ENCODE measurements at places on chromosomes 4 and X.

DNA sequence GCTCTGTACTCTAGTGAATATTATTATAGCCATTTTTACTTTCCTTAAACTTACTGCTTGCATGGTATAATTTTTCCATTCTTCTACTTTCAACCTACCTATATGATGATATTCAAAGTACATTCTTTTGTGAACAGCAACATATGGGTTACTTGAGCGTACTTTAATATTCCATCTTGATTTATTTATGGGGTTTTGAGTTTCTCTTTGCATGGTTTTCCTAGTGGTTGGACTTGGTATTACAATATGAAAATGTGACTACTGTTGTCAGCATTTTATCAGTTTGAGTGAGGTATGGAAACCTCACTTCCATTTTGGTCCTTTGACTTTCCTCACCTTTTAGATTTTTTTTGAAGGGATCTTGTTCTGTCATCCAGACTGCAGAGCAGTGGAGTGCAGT lies 35.9 kb downstream of the ADGRG4 start:
- DNase-seq = no peak

GRCh38 chr4:163556650-163557391 lies 62.3 kb downstream of the TMA16 start:
- DNase-seq = no peak

GRCh38 chr4:174581901-174582300 lies 59.6 kb upstream of the HPGD start:
- no peak for DNase-seq

DNA sequence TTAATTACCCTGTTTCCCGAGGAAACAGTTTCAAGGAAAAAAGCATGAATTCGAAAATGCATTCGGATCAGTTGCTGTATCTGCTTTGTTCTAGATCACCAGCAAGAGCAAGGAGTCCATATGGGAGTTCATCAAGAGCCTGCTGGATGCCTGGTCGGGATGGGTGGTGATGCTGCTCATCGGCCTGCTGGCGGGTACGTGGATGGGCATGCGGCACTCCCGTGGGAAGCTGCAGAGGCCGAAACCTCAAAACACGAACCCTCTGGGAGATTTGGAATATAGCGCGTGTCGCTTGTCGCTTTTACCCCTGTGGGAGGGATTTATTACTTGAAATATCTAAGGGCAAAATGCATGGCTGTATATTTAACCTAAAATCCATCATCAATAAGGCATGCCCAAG lies 30.6 kb downstream of the CLCN4 start:
- DNase-seq = no peak

- no peak for DNase-seq
These were observed 179.2 kb downstream of the IL1RAPL2 start for GRCh38 chrX:104745152-104745551.

- DNase-seq = no peak
These were observed 105.1 kb upstream of the MXRA5 start for GRCh38 chrX:3451571-3451970.

GRCh38 chr4:110610620-110610939 lies 12.3 kb downstream of the PITX2 start:
- no peak for DNase-seq

- no peak for DNase-seq
These were observed 7.2 kb upstream of the PITX2 start for GRCh38 chr4:110629780-110630687.

- DNase-seq = no peak
These were observed 880 bp upstream of the TEX13A start for GRCh38 chrX:105221374-105221773.

GRCh38 chr4:106869551-106869950 lies 166.6 kb downstream of the DKK2 start:
- no peak for DNase-seq

- no peak for DNase-seq
These were observed 172.2 kb downstream of the HHIP start for GRCh38 chr4:144818136-144818535.

- no peak for DNase-seq
These were observed 362 bp downstream of the NCAPG start for GRCh38 chr4:17811078-17811603.

DNA sequence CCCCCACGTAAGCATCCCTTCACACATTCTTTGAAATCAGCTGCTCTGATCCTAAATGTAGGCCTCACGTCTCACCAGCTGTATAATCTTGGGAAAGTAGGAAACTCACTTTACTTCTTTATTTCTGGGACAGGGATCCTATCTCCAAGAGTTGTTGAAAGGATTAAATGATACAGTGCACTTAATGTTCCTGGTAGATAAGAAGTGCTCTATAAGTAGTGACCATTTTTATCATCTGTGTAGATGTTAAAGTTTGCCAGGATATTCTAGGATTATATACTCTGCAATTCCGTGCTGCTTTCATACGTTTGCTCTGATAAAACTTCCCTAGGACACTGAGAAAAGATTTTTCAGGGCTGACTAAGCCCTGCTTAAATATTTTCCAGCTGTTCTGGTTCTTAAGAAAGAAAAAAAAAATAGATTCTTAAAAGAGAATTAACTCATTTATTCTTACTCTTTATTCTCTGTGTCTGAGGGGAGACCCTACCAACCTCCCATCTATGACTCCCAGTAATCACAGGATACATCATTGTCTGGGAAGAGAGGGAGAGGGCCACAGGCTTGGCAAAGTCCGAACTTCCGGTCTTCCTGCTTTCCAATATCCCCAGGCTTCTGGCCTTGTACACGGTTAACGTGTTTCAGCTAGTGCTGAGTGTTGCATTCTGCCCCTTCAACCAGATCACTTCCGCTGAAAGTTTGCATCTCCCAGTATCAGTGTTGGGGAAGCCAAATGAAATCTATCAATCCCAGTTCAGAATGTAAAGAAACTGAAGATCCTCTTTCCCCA lies 269.2 kb downstream of the TRIML1 start:
- DNase-seq = no peak

GRCh38 chr4:242121-242848 lies 63.0 kb downstream of the ZNF732 start:
- DNase-seq = peak; percentile 49

GRCh38 chr4:43066415-43066814 lies 173.9 kb downstream of the GRXCR1 start:
- DNase-seq = no peak

GRCh38 chr4:7863911-7864681 lies 75.6 kb downstream of the AFAP1 start:
- no peak for DNase-seq

DNA sequence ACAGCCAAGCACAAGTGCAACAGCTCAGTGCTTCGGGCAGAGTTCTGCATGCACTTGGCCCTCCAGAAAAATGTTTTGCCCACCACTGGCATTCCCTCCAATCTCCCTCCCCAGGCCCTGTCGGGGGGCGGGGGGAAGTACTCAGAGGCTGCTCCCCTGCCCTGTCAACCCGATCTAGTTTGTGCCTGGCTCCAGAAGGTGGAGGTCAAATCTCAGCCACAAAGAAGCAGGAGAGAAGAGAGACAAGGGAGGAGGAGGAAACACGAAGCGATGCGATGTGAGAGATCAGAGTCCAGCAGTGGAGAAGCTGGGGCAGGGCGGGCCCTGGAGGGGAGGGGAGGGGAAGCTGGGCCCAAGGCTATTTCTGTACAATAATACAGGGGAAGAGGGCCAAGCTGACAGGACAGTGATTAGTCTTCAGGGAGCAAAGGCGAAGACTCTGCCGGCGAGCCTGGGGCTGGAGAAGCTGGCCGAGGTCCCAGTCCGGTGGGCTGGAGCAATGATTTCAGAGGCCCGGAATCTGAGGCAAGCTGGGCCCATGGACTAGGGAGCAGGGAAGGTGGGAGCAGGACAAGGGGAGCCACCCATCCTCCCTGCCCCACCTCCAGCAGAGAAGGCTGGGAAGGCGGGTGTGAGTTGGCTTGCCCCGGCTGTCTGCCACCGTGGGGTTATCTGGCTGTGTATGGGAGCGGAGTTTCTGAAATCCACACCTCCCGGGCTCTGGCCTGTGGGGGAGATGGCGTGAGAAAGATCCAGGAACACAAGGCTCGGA lies 167.1 kb downstream of the EFNB1 start:
- DNase-seq = no peak

- no peak for DNase-seq
These were observed 37.7 kb upstream of the FRAS1 start for GRCh38 chr4:78019414-78019813.

DNA sequence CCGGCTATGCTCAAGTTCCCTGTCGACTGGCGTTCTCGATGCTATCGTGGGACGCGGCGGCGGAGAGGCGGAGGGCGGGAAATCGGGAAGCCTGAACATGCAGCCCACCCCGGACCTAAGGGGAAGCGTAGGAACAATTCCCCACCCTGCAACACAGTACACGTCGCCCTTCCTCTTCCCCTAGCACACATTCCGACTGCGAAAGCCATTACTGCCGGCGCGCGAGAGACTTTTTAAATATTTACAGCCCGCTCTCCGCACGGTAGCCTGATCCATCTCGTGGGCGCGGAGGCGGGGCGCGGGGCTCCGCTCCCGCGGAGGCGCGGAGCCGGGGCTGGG lies 48.1 kb upstream of the BCOR start:
- DNase-seq = no peak

GRCh38 chrX:15985937-15986336 lies 131.3 kb upstream of the AP1S2 start:
- DNase-seq = no peak

- DNase-seq = no peak
These were observed 47.2 kb downstream of the GBA3 start for GRCh38 chr4:22739968-22740367.

DNA sequence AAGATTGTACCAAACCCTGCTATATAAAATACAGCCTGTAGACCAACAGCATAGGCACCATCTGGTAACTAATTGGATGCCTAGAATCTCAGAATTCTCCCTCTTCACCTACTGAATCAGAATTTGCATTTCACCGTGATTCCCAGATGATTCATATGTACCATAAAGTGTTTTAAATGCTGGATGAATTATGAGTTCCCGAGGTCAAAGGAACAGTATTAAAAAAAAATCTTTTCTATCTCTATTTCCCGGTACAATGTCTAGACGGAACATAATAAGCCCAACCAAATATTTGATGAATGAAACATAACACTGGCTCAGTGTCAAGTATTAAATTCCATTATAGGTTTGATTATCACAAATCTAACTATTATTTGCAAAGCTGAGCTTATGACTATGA lies 280.0 kb downstream of the ANKRD50 start:
- DNase-seq = no peak

GRCh38 chr4:151638295-151638858 lies 122.4 kb downstream of the GATB start:
- DNase-seq = no peak

DNA sequence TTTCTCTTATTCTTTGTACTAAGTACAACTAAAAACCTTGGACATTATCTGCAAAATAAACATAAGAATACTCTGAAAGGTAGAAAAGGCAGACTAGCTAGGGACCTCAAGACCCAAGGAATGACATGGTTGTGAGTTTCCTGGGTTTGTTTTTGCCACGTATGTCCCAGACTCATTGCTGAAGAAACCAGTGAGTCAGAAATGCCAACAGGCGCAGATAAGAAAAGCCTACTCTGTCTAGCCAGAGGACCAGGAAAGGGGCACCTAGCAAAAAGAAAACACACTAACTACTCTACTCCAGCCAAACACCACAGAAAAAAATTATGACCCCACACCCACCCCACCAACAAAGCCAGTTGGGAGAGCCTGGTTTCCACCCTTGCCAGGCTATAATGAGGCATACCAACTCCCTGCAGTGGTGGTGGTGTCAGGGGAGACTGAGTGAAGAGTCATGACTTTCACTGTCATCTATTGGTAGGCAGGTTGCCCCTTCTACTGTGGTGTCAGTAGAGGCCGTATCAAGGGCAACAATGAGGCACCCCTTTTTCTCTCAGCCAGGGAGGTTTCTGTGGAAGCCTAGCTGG lies 10.9 kb downstream of the MTMR1 start:
- no peak for DNase-seq

- DNase-seq = no peak
These were observed 21.4 kb downstream of the SOD3 start for GRCh38 chr4:24816797-24817196.

GRCh38 chrX:148804579-148805355 lies 304.4 kb downstream of the AFF2 start:
- no peak for DNase-seq

- DNase-seq = no peak
These were observed 10.4 kb downstream of the SH3RF1 start for GRCh38 chr4:169260217-169260866.

- DNase-seq = no peak
These were observed 98.2 kb downstream of the ANK2 start for GRCh38 chr4:113147498-113148111.

GRCh38 chrX:111831343-111831742 lies 44.6 kb upstream of the TRPC5OS start:
- no peak for DNase-seq

GRCh38 chr4:48454591-48454990 lies 28.6 kb upstream of the SLC10A4 start:
- DNase-seq = no peak

GRCh38 chr4:119106036-119107000 lies 29.3 kb upstream of the MYOZ2 start:
- DNase-seq = no peak

GRCh38 chr4:107808572-107808971 lies 16.2 kb upstream of the SGMS2 start:
- no peak for DNase-seq

DNA sequence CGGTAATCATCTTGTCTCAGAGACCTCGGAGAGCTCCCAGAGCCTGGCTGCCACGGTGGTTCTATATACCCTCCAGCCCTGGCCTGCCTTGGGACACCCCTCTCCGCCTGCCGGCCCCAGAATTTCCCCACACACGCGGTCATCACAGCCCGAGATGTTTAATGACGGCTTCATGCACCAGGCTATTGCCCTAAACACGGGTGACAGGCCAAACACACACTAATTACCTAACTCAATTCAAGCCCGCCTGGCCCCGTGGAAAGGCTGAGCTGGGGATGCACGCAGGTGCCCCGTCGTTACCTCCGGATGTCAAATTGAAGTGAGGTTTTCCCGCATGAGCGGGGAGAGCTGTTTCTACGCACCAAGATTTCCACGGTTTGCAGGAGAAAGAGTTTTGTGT lies 72.9 kb upstream of the PPP2R3B start:
- DNase-seq = no peak

- DNase-seq = no peak
These were observed 185.2 kb downstream of the APBB2 start for GRCh38 chr4:41029098-41029497.

DNA sequence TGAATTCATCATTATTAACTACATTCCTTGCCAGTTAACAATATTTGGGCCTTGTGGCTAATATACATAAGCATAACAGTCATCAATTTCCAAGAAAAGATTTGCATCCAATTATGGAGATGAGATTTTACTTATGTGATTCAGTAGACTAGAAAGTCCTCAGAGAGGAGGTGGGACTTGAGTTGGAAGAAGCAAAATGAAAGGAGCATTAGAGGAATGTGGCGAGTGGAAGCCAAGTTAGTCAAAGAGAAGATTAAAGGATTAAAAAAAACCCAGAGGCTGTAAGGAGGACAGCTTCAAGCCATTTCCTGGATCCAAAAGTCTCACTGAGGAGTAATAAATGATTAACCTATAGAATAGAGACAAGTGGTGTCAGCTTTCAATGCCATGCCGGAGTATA lies 1099.4 kb upstream of the IGFBP7 start:
- no peak for DNase-seq

DNA sequence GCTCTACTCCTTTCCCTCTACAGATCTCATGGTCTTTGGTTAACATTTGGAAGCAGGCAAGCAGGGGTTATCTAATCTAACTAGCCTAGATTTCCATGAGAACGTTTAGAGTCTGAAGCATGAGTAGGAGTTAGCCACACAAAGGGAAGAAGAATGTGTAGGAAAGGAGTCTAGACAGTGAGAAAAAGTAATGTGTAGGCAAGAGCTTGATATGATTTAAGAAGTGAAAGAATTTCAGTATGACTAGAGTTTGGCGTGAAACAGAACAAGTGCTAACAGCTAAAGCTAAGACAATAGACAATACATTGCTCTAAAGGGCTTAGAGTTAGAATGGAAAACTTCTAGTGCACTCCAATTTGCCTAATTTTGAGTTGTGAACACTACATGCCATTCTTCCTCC lies 10.8 kb downstream of the CXCL8 start:
- no peak for DNase-seq

Measured in activated T-cell treated with anti-CD3 and anti-CD28 coated beads for 4 hours (primary cell).